ENCODE measurements at places on chromosomes 3 and 15. TPM values are rescaled to one million over a fixed set of nuclear protein-coding genes. Genes with fewer than 3 reads are reported as not detected.

Gene NSUN3
- 20.4 TPM for total RNA-seq

Gene GASK1A
- total RNA-seq: not detected

GRCh38 chr3:133783762-133784161 is 21.9 kb upstream of the SRPRB start:
- DNase-seq: no peak

DNA sequence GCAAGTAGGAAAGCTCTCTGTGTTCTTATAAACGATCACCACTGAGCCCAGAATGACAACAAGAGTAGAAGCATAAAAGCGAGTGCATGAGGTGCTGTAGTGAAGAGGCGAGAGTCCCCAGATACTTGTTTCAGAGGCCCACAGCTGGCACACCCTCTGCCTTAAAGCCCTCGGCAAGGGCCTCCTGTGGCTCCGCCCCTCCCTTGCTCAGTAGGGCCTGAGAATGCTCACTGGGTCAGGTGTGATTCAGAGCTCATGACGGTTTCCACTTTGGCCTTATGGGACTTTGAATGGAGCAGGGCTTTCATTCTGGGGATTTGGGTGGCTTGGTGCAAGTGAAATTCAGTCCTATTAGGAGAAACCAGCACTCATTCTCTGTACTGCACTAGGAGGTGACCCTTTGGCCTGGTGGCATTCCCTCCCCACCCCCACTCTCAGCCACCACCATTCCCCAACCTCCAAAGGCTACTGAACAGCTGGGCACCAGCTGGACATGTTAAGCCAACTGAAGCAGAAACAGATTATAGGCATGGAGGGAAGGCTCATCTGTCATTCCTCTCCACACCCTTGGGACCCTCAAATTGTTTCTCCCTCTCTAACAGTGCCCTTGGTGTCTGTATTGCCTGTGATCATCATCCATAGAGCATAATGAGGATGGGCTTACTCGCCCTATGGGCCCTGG is 109.6 kb upstream of the CTDSPL start:
- DNase-seq: no peak

Gene RTP2
- total RNA-seq: not detected

Gene ISL2
- total RNA-seq: 1.4 TPM

Gene ALPK3
- 0.34 TPM for total RNA-seq

Gene SEMA7A
- 50.3 TPM for total RNA-seq

Gene CCDC39
- not detected for total RNA-seq

GRCh38 chr3:120524171-120524923 is 71.8 kb upstream of the NDUFB4 start:
- no peak for DNase-seq

DNA sequence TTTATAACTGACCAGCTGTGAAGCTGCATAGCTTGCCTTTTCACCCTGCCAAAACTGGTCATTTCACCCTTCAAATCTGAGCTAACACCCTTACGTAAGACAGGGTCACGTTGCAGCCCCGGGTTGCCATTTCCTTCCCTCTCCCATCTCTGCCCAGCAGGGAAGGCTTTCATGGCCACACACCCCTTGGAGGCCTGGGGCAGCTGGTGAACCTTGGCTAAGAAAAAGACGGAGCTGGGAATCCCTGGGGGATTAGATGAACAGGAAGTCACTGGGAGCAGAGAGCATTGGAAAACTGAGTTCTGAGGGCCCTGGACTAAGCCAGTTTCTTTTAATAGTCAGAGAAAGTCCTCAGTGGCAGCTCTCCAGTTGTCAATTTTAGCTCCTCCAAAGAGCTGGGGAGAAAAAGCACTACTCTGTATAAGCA is 67.8 kb downstream of the TTC23 start:
- DNase-seq: no peak

DNA sequence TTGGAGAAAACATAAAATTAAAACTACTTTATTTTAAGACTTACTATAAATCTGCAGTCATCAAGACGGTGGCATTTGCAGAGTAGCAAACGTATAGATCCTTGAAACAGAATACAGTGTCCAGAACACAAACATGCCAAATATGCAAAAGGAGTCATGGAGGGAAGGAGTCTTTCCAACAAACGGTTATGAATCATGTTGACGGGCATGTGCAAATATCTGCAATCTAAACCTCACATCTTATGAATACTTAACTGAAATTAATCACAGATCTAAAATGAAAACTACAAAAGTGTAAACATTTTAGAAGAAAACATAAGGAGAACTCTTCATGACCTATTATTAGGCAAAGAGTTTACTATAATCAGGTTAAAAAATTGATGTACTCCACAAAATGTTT is 69.4 kb downstream of the TFRC start:
- DNase-seq: no peak

- no peak for DNase-seq
Observed at GRCh38 chr15:68732451-68732850, 88.2 kb downstream of the ANP32A start.

- DNase-seq: no peak
Observed at GRCh38 chr3:154421083-154421482, 8.9 kb downstream of the GPR149 start.

GRCh38 chr3:184942735-184943134 is 130.8 kb downstream of the VPS8 start:
- DNase-seq: no peak

GRCh38 chr15:100276506-100276905 is 65.3 kb downstream of the ADAMTS17 start:
- no peak for DNase-seq

GRCh38 chr3:26118165-26118564 is 328.3 kb downstream of the OXSM start:
- DNase-seq: no peak

- no peak for DNase-seq
Observed at GRCh38 chr15:44918136-44918535, 38.4 kb upstream of the TERB2 start.

DNA sequence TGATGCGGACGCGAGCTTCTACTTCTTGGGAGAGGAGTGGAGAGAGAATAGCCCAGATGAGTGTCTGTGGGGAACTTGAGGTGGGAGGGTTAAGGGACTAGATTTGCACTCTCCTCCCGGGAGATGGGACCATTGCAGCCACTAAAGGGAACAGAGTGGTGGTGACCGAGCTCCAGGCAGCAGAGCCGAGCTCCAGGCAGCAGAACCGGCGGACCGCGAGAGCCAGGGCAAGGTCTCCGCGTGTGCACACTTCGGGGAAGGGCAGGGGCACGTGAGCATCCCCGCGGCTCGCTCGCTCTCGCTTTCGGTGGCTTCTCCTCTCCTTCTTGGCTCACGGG is 1.1 kb downstream of the IGDCC3 start:
- no peak for DNase-seq

GRCh38 chr15:57578288-57578900 is 13.3 kb upstream of the MYZAP start:
- no peak for DNase-seq

DNA sequence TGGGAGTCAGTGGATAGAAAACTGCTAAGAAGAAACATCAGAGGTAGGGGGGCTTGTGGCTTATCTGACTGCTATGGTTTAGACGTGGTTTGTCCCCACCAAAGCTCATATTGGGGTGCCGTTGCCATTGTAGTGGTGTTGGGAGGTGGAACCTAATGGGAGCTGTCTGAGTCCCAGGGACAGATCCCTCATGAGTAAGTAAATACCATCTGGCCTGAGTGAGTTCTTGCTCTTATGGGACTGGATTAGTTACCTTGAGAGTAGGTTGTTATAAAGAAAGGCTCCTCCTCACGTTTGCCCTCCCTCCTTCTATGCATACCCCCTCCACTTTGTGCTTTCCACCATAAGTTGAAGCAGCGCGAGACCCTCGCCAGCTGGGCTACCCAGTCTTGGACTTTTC is 53.4 kb upstream of the VILL start:
- DNase-seq: no peak

Data from activated T-helper 2 cell treated with anti-CD3 and anti-CD28 coated beads, Interferon-gamma antibody, Interleukin-2, Interleukin-4, amounts not matched to agents 10 μg/mL and 5 μg/mL and 100 μg/mL, durations not matched to agents 14 hours and 24 hours and 36 hours (primary cell).